ENCODE measurements at places on chromosomes 16 and 17. TPM values are rescaled to one million over a fixed set of nuclear protein-coding genes. Genes with fewer than 3 reads are reported as not detected.

Gene TP53TG3C
- total RNA-seq: not detected

Gene XAF1
- total RNA-seq: 15.4 TPM

Gene HES7
- 1.4 TPM for total RNA-seq

GRCh38 chr16:51624080-51624775 lies 473.2 kb upstream of the SALL1 start:
- no peaks in the 10 kb centered on the region for H3K36me3 ChIP-seq
- no peak overlapping the region for H3K4me3 ChIP-seq
- H3K27me3 ChIP-seq: no peaks in the 10 kb centered on the region
- DNase-seq: no peak
- no peaks in the 10 kb centered on the region for H3K4me1 ChIP-seq
- no peak overlapping the region for H3K27ac ChIP-seq

DNA sequence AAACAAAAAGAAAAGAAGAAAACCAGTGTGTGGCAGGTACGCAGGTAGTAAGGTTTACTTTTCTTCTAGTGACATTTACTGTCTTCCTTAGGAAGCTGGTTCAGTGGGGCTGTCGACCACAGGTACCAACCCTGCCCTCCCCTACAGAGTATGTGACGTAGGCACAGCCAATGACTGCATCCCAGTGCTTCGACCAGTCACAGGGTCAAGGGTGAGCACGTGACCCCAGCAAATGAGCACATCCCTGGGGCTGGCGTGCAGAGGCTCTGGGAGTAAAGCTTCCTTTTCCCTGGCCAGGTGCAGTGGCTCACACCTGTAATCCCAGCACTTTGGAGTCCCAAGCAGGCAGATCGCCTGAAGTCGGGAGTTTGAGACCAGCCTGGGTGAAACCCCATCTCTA lies 38.9 kb upstream of the PLCG2 start:
- H3K36me3 ChIP-seq: no peaks in the 10 kb centered on the region
- no peak overlapping the region for H3K4me3 ChIP-seq
- no peak overlapping the region for H3K27ac ChIP-seq

DNA sequence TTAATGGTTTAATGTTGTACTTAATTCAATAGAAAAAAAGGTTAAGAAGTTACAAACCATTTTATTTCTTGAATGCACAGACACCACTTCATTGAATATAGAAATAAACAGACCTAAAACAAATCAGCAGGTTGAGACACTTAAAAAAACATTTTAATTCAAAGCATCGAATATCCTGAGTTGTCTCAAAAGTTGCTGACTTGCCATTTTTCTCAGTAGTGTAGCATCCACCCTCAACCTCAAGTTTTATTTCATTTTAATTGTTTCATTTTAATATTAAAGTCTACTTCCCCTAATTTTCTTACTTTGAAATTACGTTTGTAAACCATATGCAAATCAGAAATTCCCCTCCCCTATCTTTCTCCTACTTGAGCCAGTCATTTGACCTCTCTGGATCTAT lies 5.8 kb upstream of the MED13 start:
- H3K36me3 ChIP-seq: no peaks in the 10 kb centered on the region
